A549 treated with CpdA at 1 μM for 4 hours (cell line): ENCODE measurements at places on chromosomes 3 and 15. TPM values are rescaled to one million over a fixed set of nuclear protein-coding genes. Genes with fewer than 3 reads are reported as not detected.

NRG4 gene
- 0.73 to 2.2 TPM (median 1.4 TPM) in 5 replicates for total RNA-seq

EPHA3 gene
- not detected in 5 replicates for total RNA-seq

OSTN gene
- total RNA-seq: not detected in 5 replicates

BCL2A1 gene
- total RNA-seq: 16.8 to 25.4 TPM (median 19.7 TPM) in 5 replicates

MUC13 gene
- 6.9 to 9.4 TPM (median 7.7 TPM) in 5 replicates for total RNA-seq

FBXW12 gene
- not detected in 5 replicates for total RNA-seq

FANCD2OS gene
- not detected in 5 replicates for total RNA-seq

SAMD7 gene
- total RNA-seq: not detected in 5 replicates

GUCA1C gene
- total RNA-seq: not detected in 5 replicates

FSD2 gene
- not detected in 5 replicates for total RNA-seq

BCHE gene
- 0.54 to 1.4 TPM (median 0.94 TPM) in 5 replicates for total RNA-seq

CCR1 gene
- not detected in 5 replicates for total RNA-seq

CD96 gene
- total RNA-seq: not detected in 5 replicates

MAGEF1 gene
- 28.5 to 31.7 TPM (median 30.3 TPM) in 5 replicates for total RNA-seq

NIPA2 gene
- total RNA-seq: 102 to 113 TPM (median 113 TPM) in 5 replicates

ITIH4 gene
- 0.45 to 1.4 TPM (median 0.69 TPM) in 5 replicates for total RNA-seq

COL7A1 gene
- 152 to 242 TPM (median 215 TPM) in 5 replicates for total RNA-seq

EXD1 gene
- 0.06 to 0.12 TPM (median 0.10 TPM) in 3 of 5 replicates, not detected in the others for total RNA-seq

RYR3 gene
- total RNA-seq: 0.02 to 0.06 TPM (median 0.05 TPM) in 5 replicates

CCDC13 gene
- 0.28 to 0.98 TPM (median 0.43 TPM) in 5 replicates for total RNA-seq

PLAAT1 gene
- total RNA-seq: 0.14 to 0.28 TPM in 2 of 5 replicates, not detected in the others

GRK7 gene
- 0.02 to 0.06 TPM (median 0.03 TPM) in 3 of 5 replicates, not detected in the others for total RNA-seq

SERPINI2 gene
- total RNA-seq: not detected in 5 replicates

PDZRN3 gene
- total RNA-seq: not detected in 5 replicates

TGM5 gene
- total RNA-seq: not detected in 5 replicates

ITPR1 gene
- total RNA-seq: 4.9 to 7.8 TPM (median 6.1 TPM) in 5 replicates

SLC6A1 gene
- total RNA-seq: 0.02 TPM in 1 of 5 replicates, not detected in the others

MESD gene
- total RNA-seq: 39.2 to 40.7 TPM (median 40.0 TPM) in 5 replicates

COL6A5 gene
- total RNA-seq: not detected in 5 replicates

CEP19 gene
- 3.1 to 3.6 TPM (median 3.4 TPM) in 5 replicates for total RNA-seq

GOLGA8Q gene
- 0.10 to 0.38 TPM in 2 of 5 replicates, not detected in the others for total RNA-seq

GOLGA6L6 gene
- total RNA-seq: not detected in 5 replicates

CCR3 gene
- not detected in 5 replicates for total RNA-seq

CD200R1 gene
- 0.05 to 0.22 TPM (median 0.11 TPM) in 4 of 5 replicates, not detected in the other for total RNA-seq

EFCAB12 gene
- 0.47 to 0.87 TPM (median 0.60 TPM) in 5 replicates for total RNA-seq

CMTM7 gene
- 30.5 to 41.1 TPM (median 37.4 TPM) in 5 replicates for total RNA-seq

DGKG gene
- total RNA-seq: 9.4 to 14.4 TPM (median 10.1 TPM) in 5 replicates

HACL1 gene
- total RNA-seq: 23.6 to 31.5 TPM (median 25.5 TPM) in 5 replicates
